ENCODE measurements at places on chromosomes 16 and 17.

DNA sequence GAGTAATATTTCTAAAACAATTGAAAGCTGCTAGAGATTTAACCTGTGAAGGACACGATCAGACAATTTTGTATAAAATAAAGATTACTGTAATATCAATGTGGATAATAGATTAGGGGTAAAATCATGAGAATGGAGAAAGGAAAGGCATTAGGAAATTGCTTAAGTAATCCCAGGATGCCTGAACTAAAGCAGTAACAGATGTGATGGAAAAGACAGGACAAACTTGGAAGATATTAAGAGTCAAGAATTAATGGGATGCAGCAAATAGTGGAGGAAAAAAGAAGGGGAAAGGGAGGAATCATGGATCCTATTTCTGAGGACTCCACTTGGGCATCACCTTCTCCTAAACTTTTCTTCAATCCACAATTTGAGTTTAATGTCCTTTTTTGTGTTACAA lies 437.1 kb upstream of the PMFBP1 start:
- DNase-seq = no peak

DNA sequence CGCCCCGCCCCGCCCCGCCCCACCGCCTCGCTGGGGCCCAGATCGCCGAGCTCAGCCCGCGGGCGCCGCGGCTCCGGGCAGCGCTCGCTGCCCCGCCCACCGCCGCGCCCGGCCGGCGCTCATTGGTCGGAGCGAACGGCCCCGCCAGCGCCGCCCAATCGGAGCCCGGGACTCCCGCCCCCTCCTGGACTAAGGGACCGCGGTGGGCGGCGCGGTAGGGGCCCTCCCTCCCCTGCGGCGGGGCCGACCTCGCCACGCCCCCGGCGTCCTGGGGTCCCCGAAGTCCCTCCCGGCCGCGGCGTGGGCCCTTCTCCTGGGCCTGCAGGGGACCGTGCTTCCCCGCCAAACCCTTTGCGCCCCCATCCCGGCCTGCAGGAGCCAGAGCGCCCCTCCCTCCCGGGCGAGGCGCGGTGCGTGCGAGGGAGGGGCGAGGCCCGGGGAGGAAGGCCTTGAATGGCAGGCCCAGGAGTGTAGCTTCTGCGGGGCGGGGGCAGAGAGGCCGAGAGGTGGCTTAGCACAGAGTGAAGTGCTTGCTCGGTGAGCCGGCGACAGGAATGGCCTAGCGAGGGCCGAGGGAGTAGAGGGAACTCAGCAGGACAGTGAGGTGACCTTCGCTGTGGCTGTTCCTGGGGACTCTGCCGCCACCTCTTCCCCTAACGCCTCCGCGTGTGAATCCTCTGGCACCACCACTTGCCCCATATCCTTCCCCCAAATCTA lies at the start of gene CAMKK1:
Gene CAMKK1, minus strand, starts transcription at position 51 of the 717 bp plus-strand sequence. CDS start 7,366 bp downstream, outside the sequence.
- peak; percentile 87 for DNase-seq

GRCh38 chr16:52912565-52913173 lies 140.0 kb downstream of the CHD9NB start:
- peak; percentile 56 for DNase-seq

- peak; percentile 24 for DNase-seq
Observed at GRCh38 chr17:6677158-6677831, 25.7 kb downstream of the C17orf100 start.

DNA sequence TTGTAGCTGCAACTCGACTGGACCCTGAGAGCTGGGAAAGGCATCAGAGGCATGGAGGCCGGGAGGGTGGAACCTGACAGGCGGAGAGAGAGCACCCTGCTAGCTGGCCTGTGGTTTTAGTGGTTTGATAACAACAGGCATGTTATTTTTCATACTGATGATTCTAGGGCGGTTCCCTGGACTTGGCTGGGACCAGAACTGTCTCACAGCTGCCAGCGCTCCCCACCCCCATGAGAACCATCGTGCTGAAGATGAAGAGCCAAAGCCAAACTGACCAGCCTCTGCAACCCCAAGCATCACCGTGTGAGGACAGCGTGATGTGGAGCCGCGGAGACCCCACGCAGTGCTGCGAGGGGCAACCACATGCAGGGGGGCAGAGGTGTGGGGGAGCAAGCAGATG lies 28.5 kb downstream of the MXRA7 start:
- DNase-seq = no peak

DNA sequence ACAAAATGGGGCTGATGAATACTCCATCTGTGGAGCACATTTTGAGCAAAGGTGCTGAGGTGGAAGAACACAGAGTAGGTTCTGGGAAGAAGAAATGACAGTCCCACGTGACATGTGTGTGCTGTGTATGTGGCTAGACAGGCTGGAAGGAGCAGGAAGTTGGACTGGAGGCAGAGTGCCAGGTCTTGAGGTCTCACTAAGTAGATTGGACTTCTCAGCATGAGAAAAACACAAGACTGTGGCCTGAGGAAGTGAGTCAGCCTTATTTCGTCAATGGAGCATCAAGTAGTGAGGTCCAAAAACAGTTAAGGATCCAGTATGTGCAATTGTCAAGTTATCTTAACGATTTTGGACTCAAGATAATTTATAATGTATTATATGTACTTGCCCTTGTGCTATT lies 736.5 kb downstream of the KCNJ2 start:
- no peak for DNase-seq

DNA sequence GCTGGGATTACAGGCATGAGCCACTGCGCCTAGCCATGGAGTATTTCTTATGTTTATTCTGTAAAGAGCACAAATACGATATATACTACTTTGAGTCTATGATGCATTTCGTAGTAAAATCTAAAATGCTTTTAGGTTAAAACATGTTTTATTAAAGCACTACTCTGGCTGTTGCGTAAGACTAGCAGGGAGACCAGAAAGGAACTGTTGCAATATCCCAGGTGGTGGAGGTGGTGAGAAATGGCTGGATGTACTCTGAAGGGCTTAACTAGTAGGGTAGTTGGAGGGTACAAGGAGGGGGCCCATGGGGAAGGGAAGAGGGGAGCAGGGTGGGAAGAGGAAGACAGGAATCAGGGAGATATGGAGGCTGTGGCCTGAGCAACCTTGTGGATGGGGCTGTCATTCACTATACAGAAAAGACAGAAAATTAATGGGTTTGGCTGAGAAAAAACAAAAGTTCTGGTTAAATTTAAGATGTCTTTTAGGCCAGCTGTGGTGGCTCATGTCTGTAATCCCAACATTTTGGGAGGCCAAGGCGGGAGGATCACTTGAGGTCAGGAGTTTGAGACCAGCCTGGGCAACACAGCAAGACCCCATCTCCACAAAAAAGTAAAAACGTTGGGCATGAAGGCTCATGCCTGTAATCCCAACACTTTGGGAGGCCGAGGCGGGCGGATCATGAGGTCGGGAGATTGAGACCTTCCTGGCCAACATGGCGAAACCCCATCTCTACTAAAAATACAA lies 35.8 kb downstream of the ST3GAL2 start:
- DNase-seq = no peak

GRCh38 chr17:76758570-76758969 lies 20.7 kb downstream of the MFSD11 start:
- DNase-seq = no peak

DNA sequence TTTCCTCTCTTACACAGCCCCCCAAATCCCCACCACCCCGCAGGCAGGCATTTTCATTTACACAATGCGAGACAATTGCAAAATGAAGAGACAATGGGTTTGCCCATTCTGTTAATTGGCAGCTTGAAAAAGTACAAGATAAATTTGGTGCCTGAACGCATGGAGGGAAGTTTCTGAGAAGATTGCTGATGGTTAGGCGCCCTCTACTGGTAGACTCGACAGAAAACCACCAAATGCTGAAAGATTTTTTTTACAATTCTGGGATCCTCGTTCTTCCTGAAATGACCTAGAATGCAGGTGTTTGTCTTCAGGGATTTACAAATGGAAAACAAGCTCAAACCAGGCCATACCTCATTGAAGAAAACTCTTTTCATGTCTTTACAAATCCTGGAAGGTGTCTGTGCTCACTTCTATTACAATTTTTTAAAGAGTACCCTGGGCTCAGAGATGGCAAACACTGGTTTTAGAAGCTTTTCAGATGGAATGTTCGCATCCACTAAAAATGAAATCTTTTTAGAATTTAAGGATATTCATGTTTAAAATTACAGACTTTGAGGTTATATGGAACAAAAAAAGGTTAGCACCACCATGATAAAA lies 338.5 kb downstream of the PMP22 start:
- DNase-seq = peak; percentile 63

DNA sequence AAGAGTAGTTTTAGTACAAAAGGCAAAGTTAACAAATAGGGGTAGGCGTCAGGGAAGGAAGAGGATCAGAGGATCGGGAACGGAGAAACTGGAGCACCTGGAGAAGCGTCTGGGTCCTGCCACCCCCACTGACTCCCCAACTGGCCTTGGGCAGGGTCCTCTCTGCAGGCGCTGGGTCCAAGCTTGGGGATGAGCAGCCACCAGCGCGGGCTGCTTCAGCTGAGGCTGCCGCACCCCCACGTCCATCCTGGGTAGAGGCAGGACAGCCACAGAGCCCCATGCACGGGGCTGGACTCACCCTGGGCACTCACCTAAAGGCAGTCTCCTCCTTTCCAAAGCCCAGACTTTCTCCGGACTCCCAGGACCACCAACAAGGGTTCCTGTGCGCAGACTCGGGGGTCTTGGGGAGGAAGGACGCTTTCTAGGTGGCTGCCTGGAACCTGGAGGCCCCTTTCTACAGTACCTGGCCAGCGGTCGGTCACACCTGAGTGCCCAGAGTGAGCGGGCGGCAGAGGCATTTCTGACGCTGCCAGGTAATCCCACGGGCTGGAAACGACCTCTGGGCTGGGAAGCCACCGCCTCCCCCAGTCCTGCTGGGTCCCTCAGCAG lies 1.1 kb downstream of the HS3ST6 start:
- DNase-seq = no peak

DNA sequence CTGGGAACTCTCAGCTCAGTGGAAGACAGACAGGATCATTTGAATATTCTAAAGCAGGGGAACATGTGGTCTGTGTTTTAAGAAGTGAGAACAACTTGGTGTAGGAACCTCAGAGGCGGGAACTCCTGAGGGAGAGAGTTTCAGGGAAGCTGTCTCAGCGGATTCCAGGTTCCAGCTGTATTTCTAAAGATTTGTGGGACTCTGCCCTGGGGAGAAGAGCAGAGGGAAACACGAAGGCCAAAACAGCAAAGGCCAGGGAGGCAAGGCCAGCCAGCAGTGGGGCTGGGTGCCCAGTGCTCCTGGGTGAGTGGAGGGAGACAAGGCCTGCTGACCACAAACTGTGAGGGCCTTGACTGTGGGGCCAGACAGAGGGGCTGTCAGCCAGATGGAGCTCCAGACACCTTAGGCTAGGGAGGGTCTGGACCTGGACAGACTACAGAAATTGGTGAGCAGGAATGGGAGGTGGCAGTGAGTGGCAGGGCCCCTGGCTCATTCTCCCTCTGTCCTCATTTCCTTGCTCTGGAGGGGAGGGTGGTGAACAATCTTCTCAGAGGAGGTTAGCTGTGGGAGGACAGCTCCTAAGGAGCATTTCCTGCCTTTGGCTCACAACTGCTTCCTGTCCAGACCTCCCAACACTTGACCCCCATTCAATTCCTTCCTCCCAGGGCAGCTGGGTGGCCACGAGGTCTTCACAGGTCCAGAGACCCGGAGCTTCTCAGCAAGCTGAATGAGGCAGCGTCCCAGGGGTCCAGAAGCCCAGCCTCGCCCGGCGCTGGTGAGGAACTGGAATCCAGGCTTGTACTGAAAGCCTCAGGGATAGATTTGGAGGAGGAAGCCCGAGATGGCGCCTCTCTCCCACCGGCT lies 21.0 kb upstream of the FZD2 start:
- no peak for DNase-seq

DNA sequence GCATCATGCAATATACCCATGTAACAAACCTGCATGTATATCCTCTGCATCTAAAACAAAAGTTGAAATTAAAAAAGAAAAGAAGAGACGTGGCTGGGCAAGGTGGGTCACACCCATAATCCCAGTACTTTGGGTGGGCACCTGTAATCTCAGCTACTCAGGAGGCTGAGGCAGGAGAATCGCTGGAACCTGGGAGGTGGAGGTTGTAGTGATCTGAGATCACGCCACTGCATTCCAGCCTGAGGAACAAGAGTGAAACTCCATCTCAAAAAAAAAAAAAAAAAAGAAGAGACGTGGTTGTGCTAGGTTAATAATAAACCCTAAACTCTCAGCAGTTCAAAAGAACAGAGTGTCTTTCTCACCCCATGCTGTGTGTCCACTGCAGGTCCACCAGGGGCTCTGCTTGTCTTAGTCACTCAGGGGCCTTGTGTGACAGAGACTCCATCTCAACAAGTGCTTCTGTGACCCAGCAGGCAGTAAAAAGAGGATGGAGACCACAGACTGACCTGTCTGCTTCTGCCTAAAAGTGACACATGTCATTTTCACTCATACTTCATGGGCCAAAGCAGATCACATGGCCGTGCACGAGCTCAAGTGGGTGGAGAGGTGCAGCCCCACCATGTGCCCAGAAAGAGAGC lies 22.3 kb upstream of the N4BP1 start:
- no peak for DNase-seq

GRCh38 chr16:24729243-24729950 lies at the start of gene TNRC6A:
Gene TNRC6A, plus strand, starts transcription at chr16:24729651. Its CDS starts 191 bp downstream, at chr16:24729842.
- DNase-seq = peak; percentile 85

DNA sequence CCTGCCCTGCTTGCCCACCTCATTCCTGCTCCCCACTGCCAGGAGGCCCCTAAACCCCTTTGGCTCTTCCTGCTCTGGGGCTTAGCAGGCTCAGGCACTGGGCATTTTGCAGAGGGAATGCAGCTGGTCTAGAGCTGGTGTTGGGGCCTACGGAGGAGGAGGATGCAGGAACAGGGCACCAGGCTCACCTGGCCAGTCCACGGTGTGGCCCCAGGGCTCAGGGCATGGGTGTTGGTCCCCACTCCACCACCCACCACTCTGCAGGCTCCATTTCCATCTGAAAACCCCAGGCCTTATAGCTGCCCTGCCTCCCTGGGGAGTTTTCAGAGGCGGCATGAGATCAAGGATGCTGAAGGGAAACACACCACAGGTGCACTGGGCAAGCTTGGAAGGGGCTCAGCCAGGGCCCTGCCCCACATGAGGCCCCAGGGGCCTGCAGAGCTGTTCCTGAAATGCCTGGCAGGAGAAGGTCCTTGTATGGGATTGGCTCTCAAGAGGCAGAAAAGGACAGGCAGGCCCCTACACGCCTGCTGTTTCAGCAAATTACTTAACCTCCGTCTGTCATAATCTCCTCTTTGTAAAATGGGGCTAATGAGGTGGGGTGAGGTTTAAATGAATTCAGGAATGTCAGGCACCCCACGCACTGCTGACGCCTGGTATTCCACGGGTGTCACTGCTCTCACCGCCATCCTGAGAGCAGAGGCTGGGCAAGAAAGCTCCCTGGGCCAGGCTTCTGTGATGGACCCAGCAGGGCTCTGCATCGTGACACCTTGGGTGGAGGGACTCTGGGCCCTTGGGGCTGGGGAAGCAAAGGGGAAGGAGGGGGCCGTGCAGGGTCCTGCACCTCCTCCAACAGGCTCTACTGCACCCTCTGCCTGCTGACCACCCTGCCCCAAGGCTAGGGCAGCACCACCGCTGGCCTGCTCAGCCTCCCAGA lies 9.3 kb downstream of the SLC47A2 start:
- no peak for DNase-seq

- DNase-seq = no peak
Observed at GRCh38 chr17:45756266-45756991, 27.7 kb upstream of the CRHR1 start.

- DNase-seq = no peak
Observed at GRCh38 chr17:83090444-83091256, 11.2 kb downstream of the METRNL start.
